ENCODE measurements at places on chromosomes 7 and 10. TPM values are rescaled to one million over a fixed set of nuclear protein-coding genes. Genes with fewer than 3 reads are reported as not detected.

Gene PNLIPRP2
- not detected for total RNA-seq

Gene NCOA4
- 87.3 TPM for total RNA-seq

Gene SFTPA2
- total RNA-seq = not detected

Gene CPA5
- not detected for total RNA-seq

Gene FEZF1
- total RNA-seq = not detected

Gene HTR7
- total RNA-seq = 2.1 TPM

Gene PLPP4
- not detected for total RNA-seq

Data from bronchus fibroblast of lung (primary cell).